ENCODE measurements at places on chromosomes 3 and 15.

DNA sequence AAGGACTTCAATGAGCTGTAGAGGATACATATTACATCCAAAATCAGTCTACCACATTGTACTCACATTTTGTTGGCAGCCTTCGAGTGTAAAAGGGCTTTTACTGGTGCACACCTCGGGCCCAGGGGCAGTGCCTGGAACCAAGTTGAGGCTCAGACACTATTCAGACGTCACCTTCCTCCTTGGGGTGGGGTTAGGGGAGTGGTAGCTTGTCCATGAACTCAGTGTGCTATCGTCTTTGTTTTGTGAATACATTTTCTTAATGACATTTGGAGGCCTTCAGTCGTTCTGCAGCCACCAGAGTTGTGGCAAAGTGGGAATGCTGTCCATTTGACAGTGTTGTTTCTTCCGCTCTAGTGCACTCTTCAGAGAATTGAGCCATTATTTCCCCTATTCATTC, 114.2 kb downstream of the PGPEP1L start:
- no peak for DNase-seq

DNA sequence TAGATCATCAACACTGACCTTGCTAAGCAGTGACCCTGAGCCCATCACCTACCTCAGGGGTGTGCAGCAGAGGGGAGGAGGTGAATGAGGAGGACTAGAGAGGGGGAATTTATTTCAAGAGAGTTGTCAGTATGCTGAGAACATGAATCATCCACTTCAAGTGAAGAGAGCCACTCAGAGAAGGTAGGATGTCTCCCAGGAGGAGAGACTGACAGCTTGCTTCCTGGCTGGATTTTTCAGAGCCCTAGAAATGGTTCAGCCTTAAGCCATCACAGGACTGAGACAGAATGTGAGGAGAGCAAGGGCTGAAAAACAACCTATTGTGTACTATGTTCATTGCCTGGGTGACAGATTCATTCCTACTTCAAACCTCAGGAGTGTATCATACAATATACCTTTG, 34.8 kb downstream of the CCNL1 start:
- no peak for DNase-seq

DNA sequence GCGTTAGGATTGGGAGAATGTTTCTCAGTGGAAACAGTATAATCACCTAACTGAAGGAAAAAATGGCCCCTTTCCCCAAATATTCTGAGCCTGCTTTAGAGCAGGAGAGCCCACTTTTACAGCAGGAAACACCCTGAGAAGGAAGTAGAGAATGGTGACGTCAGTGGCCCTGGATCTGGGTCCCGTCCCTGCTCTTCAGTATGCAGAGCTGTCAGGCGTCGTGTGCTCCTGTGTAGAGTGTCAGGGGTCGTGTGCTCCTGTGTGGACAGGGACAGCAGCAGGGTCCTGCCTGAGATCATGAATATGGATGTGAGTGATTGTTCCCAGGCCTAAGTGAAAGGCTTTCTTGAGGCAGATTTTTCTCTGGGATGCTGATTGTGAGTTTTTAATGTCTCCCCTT, 45.2 kb downstream of the CGNL1 start:
- peak; percentile 30 for DNase-seq

- DNase-seq: no peak
These were observed 18.9 kb downstream of the ILDR1 start for GRCh38 chr3:122003112-122003511.

GRCh38 chr15:44199393-44199792, 4.3 kb upstream of the FRMD5 start:
- DNase-seq: no peak

DNA sequence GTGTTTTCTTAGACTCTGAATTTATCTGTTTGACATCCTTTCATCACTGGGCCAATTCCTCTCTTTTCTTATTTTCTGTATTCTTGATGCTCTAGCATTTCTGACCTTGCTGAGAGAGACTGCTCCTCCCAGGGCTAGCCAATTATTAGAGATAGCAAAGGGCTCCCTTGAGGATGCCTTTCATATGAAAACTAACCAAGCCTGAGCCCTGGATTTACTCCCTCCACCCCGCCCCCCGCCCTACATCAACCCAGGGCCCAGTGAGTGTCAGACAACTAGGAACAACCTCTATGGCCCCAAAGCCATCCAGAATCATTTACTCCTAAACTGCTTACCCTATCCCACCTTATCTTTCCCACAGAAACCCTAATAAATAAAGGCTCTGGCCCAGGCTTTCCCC, 69.7 kb upstream of the LARS2 start:
- DNase-seq: no peak

DNA sequence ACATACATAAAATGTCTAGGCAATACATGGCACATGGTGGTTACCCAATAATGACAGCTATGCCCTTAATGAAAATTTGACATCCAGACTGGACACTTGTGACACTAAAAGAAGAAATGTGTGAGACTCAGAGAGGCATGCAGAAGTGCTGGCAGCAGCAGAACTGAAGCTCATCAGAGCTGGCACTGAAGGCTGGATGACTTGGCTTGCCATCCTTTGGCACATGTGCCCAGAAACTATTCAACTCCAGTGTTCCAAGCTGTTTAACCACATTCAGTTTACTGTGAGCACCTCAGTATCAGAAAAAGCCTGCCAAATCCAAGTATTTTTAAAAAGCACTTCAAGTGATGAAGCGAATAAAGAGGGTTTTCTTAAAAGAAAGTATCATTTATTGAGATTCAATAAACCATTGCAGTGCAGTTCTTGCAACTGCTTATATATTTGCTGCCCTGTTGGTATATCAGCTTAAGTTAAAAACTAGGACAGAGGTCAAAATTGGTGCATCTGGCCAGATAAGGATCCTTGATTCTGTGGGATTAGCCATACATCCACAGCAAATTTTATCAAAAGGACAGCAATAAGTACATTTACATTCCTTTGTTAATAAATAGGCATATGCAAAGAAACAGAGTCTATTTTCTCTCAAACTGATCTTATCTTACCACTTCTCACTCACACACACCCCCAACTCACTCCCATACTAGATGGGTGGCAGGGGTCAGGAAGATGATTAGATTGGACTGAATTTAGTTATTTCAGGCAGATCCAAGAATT, 15.8 kb downstream of the IGSF11 start:
- no peak for DNase-seq

DNA sequence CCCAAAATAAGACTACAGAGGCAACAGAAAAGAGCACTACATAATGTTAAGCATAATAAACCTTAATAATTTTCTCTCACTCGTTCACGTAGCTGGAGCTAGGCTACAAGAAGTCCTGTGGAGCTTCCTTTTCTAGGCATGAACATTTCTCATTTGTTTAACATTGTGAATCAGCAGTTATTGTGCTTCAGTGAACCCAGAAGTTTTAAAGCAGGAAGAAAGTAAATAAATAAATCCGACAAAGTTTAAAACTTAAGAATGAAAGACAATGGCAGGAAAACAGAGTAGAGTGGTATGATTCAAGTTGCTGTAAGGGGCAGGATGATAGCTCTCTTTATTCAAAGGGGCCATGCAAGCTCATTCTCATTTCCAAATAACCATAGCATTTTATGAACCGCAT, 191.8 kb downstream of the LSAMP start:
- no peak for DNase-seq

DNA sequence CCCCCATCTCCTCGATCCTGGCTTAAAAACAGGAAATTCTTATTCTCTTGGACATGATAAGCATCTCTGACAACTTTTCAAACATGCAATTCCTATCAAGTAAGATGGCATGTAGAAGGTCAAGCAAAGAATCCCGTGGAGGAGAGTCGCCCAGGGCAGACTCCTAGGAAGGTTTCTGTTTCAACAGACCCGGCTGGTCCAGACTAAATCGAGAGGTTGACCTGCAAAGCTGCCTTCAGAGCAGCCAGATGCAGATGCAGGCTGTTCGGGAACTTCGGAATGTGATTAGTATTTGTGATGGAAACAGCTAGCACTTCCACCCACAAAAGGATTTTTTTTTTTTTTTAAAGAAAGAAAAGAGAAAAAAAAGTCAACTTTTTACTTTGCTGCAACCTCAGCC, 216.8 kb downstream of the NR1D2 start:
- no peak for DNase-seq

DNA sequence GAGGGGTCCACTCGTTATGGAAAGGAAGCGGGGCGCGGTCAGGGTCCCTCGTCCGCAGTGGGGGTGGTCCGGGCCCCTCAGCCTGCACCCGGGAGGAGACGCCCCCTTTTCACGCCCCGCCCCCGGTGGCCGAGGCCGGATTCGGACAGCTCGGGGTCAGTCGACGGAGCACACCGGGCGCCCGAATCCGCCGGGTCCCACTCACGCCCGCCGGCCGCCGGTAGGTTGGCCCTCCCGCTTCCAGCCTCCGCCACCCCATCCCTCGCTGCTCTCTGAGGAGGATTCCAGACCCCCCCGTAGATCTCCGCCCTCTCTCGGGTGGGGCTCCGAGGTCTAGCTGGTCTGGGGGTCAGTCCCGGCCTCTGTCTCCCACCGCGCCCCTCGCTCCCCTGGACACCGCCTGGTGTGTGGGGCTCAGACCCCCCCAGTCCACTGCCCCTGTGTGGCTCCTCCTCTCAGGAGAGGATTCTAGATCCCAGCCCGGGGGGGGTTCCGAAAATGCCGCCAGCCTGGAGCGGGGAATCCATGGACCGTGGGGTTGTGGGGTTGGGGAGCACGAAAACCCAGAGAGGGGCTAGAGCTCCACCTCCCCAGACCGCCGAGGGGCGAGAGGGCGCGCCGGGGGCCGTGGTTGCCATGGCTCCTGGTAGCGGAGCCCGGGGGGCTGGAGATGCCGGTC, 725 bp downstream of the CHL1 start:
- no peak for DNase-seq

GRCh38 chr15:30065025-30065801, 17.5 kb upstream of the GOLGA8J start:
- DNase-seq: no peak

- no peak for DNase-seq
These were observed 7.3 kb downstream of the RFT1 start for GRCh38 chr3:53122933-53123305.

DNA sequence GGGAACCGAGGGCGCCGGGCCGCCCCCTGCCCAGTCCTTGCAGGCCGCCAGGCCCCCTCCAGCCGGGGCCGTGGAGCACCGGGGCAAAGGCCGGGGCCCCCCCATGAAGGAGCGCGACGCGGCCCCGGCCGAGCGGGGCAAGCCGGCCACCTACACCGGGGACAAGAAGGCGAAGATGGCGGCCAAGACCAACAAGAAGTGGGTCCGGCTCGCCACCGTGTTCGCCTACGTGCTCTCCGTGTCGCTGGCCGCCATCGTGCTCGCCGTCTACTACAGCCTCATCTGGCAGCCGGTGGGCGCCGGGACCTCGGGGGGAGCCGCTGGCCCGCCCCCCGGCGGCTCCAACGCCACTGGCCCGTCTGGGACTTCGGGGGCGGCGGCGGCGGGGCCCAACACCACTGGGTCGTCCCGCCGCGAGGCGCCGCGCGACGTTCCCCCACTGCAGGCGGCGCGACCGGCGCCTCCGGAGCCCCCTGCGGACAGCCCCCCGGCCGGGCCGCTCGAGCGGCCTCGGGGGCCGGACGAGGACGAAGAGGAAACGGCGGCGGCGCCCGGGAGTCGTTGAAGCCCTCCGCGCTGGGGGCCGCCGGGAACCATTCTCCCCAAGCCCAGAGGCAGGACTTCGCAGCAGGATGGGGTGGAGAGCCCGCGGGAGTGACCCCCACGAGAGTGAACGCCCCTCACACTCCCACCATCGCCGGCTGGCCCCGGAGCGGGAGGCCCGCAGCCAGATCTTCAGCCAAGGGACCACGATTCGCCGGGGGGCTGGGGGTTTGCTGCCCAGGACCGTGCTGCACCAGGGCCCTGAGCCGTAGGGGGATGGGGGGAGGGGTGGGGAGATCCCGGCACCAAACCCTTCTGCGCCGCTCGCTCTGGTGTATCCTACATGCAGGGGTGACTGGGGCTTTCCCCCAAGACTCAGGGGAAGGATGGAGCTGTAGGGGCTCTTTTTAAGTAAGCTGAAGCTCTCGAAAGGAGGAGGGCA, 753 bp downstream of the INAFM2 start:
- DNase-seq: no peak

DNA sequence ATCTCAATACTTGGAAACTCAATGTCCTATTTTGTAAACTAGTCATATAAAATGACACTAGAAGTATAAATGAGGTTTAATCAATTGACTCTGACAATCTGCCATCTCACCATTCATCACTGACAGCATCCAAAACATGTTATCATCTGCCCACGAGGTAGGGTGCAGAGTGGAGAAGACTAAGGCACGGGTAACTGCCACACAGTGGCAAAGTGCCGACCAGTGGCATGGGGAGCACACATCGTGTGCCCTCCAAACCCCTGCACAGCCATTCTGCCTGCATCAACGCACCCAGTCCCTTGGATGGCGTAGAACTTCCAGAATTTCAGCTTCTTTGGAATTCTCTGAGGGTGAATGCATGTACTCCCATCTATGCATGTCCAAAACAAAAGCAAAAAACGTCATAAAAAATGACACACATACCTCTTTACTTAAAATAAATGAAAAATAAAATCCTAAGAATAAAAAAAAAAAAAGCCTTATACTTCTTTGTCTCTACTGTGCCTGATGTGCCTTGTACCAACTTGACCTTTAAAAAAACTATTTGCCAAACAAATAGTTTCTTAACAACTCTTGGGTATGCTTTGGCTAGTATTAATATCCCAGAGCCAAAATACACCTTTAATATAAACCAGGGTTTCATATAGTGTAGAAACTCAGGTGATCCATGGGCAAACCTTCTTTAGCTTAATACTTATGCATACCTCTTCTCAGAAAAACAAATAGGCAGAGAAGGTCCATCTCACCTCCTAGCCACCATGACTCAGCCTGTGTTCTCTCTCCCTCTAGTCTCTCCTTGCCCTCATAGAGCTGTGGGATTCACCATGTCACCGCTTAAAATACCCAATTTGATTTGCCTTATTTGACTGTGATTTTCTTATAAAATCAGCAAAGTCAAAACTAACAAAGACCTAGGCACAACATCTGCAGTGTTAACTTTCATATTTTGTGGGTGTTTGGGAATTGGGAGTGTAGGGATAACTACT, 12.7 kb downstream of the CPOX start:
- DNase-seq: no peak

- peak; percentile 97 for DNase-seq
These were observed 1.1 kb upstream of the SMAD6 start for GRCh38 chr15:66700802-66701421.

- no peak for DNase-seq
These were observed 305.5 kb downstream of the GRM7 start for GRCh38 chr3:7166460-7166859.

GRCh38 chr3:24518990-24519367, 24.3 kb upstream of the THRB start:
- DNase-seq: no peak

GRCh38 chr15:72971766-72972165, 80.5 kb upstream of the NEO1 start:
- no peak for DNase-seq

All from transverse colon (tissue), 4 donors.